ENCODE measurements at places on chromosomes 2 and 18.

GRCh38 chr2:114610677-114611076 is 168.2 kb downstream of the DPP10 start:
- no peak for DNase-seq

GRCh38 chr18:79982736-79983135 is 5.6 kb downstream of the TXNL4A start:
- DNase-seq: no peak

DNA sequence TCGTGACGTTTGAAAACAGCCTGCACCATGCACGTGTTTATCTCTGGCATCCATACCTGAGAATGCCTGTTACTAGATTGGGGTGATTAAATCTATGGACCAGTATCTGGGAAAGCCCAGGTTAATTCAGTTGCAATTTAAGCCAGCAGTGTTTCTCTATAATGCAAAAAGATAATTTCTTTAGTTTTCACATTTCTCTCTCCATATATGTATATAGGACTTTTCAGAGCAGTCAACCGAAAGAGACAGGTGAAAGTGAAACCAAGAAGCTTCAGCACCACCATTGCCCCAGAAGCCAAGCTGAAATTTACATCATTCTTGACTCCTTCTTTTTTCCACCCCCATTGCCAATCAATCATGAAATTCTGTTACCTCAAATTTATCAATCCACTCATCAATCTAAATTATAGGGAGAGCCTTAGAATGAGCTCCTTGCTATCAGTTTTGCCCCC is 2.7 kb upstream of the LRP2 start:
- no peak for DNase-seq

GRCh38 chr2:218471036-218471435 is 52.1 kb downstream of the VIL1 start:
- DNase-seq: no peak

DNA sequence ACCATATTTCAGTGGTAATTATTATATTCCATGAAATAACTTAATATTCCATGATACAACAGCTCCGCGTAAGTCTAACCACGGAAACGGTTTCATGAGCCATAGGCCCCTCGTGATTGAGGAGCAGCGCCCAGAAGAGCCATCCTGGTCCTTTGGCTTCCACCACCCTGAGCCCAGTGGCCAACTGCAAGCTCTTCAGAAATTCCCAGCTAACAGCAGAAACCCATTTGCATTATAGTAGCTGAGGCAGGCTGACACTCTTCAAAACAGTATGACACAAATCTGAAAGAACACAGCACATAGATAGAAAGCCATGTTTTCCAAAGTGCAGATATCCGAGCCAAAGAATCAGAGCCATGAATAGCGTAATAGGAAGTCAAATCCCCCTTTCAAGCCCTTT is 120.9 kb upstream of the NFATC1 start:
- DNase-seq: no peak

DNA sequence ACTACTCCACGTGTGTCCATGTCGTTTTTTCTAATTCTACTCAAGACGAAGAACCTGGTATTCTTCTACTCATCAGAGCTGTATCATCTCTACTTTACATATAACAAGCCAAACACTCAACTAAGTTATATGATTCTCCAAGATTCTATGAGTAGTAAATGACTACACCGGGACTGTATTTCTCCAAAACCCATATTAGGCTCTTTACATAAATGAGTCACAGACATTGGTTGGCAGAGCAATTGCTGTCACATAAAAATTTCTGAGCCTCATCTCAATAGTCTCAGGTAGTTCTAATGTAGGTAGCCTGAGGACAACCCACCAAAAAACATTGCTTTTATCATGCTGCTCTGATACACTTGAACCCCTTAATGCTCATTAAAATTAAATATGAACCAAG is 1092.3 kb upstream of the NXPH2 start:
- no peak for DNase-seq

DNA sequence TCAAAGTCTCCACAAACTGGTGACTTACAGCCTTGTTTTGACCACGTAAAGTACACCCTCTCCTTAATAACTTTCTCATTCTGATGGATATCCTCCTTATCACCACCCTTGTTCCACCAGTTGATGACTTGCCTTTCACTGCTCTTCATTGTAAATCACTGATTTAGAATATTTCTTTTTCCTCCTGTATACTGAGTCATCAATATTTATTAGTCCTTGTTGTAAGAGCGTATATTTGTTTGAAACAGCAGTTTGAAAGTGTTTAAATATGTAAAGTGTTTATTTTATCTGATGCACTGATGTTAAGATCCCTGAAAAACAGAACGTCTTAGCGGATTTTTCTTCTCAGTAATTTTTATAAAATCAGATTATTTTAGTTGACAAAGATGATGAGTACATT is 34.2 kb upstream of the DYSF start:
- DNase-seq: no peak

GRCh38 chr2:147646818-147647468 is 197.9 kb upstream of the ACVR2A start:
- DNase-seq: no peak

DNA sequence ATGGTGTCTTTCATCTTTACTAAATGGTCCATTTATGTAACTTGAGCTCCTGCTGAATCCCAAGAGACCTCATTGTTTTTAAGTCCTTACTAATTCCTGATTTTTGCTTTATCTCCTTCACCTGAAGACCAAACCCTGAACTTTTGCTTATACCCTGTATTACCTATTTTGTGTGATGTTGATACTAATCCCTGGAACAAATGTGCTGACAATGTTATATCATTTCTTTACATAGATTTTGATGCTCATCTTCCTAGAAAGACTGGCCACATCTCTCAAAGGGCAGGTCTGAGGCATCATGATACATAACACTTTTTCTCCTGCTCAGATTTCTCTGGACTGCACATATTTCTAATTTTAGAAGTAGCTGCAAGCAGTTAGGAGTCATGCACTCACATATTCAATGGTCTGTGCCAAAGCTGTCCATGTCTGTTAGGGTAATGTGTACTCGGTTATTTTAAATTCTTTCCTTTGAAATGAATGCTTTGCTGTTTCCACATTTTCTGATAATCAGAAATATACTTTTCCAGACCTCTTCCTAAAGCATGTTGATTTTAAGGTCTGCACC is 427.9 kb upstream of the HNRNPA3 start:
- DNase-seq: no peak

- no peak for DNase-seq
Observed at GRCh38 chr18:13007248-13007560, 16.0 kb downstream of the CEP192 start.

- no peak for DNase-seq
Observed at GRCh38 chr2:216350214-216350791, 22.0 kb downstream of the MARCHF4 start.

Measured in stimulated activated CD8-positive, alpha-beta memory T cell treated with anti-CD3 and anti-CD28 coated beads, Interleukin-2, amount 100 ng/mL, for 1 hour (primary cell).